Stomach (tissue), 19 donors: ENCODE measurements at places on chromosomes 7 and 10. TPM values are rescaled to one million over a fixed set of nuclear protein-coding genes. Genes with fewer than 3 reads are reported as not detected.

The CHPF2 gene
- 100 TPM for total RNA-seq

DNA sequence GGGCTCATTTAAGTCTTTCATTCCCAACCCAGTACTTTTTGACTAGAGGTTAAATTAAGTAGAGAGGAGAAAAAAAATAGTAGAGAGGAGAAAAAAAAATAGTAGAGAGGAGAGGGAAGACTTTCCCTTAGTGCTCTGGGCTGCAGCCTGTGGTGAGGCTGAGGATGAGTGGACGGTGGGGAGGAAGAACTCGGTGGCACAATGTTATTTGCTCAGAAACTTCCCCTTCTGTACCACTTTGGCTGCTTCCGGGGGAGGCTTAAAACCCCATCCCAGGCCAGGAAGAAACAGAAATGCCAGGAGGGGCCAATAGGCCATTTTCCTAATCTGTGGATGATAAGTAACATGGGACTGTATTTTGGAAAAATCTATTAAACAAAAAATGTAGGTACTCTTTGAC, 14.6 kb upstream of the MLXIPL start:
- H3K4me1 ChIP-seq = peaks cover 6% of the 10 kb centered on the region
- peaks cover 38% of the 10 kb centered on the region for H3K27me3 ChIP-seq
- no peak overlapping the region for H3K4me3 ChIP-seq

DNA sequence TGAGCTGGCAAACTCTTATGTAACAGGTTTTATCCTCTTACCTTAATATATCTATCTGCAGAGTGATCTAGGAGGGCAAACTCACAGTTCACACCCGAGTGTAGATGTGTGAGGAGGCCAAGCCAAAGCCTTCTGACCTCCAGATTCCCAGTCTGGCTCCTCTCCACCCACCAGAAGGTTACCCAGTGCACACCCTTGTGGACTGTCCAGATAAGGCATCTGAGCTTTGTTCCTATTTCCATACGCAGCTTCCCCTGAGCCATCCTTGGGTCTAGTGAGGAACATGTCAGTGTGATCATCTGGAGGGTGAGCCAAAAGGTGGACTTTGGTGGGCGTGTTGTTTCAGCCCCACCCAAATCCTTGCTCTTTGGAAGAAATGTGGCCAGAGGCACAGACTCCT, 203.0 kb upstream of the MEOX2 start:
- no peak overlapping the region for H3K27ac ChIP-seq
- no peaks in the 10 kb centered on the region for H3K27me3 ChIP-seq
- H3K36me3 ChIP-seq = no peaks in the 10 kb centered on the region
- no peak for DNase-seq
- H3K4me1 ChIP-seq = no peaks in the 10 kb centered on the region

DNA sequence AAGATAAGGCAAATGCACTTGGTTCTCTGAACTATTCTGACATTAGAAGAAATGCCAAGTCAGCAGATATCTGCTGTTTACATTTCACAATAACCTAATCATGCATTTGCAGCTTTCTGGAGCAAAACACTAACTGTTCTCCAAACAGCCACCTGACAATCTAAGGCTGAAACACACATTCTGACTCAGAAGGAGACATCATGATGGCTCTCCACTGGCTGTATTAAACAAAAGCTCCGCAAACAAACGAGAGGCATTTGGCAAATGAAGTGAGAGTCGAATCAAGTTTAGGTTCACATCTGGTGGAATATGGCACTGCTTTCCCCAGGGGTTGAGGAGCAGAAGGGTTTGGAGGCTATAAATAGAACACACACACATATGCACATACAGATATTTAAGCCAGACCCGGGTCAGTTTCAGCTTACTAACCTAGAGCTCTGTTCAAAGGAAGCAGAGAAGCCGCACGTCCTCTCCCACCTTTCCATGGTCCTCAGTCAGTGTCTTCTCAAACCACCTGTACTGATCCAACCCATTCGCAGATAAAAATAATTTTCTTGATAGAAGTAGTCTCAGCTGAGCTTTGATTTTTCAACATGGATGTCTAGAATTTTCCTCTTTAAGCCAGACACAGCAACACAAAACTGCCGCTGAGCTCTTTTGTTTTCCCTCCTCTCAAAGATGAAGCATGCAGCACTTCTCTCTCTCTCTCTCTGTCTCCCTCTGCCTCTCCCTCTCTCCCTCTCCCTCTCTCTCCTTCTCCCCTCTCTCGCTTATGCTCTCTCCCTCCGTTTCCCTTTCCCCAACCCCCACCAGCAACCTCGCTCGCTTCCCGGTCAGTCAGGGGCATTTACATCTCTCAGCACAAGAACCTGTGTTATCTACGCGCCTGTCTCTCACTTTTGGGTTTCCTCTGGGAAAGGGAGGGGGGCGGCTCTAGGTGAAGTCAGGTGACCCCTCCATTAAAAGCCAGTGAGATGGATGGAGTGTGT, 682.8 kb downstream of the MAGI2 start:
- peaks cover 7% of the 10 kb centered on the region for H3K27me3 ChIP-seq
- H3K4me3 ChIP-seq = peak overlapping the region; percentile 18
- no peaks in the 10 kb centered on the region for H3K36me3 ChIP-seq
- peaks cover 10% of the 10 kb centered on the region for H3K4me1 ChIP-seq

- H3K4me3 ChIP-seq = no peak overlapping the region
- no peaks in the 10 kb centered on the region for H3K36me3 ChIP-seq
- H3K4me1 ChIP-seq = no peaks in the 10 kb centered on the region
- no peaks in the 10 kb centered on the region for H3K27me3 ChIP-seq
Observed at GRCh38 chr10:47367646-47368045, 16.4 kb downstream of the ZNF488 start.

DNA sequence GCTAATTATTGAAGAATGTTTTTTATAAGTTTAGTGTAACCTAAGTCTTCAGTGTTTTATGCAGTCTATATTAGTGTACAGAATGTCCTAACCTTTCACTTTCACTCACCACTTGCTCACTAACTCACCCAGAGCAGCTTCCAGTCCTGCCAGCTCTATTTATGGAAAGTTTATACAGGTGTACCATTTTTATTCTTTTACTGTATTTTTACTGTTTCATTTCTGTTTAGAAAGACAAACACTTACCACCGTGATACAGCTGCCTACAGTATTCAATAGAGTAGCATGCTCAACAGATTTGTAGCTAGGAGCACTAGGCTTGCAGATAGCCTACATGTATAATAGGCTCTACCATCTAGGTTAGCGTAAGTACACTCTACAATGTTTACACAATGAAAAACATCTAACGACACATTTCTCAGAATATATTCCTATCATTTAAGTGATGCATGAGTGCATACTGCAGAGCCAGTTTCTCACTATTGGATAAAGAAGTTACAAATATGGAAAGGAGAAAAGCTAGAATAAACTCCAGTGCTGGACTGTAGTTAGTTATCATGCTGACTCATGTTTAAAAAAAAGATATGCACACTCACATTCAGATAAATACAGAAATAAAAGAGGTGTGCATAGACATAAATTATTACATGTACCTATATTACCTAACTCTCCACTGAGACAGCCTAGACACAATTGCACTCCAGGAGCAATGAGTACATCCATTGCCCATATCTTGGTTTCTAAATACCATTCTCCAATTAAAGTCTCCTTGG, 30.4 kb downstream of the STEAP1B start:
- H3K36me3 ChIP-seq = no peaks in the 10 kb centered on the region
- H3K27ac ChIP-seq = no peak overlapping the region
- no peak for DNase-seq
- no peaks in the 10 kb centered on the region for H3K4me1 ChIP-seq
- H3K27me3 ChIP-seq = no peaks in the 10 kb centered on the region

DNA sequence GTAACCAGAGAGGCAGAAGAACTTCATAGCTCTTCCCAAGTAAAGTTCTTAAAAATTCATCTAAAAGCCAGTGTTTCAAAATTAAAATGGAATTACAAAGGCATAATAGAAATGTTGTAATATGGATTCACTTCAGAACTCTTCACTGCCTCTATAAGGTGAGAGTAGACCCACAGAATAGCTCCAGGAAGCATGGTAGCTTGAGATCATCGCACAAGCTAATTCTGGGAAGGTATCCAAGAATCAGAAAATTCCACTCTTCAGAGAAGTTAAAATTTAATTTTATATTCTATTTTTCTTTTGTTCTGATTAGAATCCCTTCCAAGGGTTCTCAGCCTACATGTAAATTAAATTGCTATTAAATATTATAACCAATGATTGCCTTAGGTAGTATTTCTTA, 1.5 kb upstream of the DHX32 start:
- H3K27ac ChIP-seq = no peak overlapping the region
- no peak for DNase-seq
- no peaks in the 10 kb centered on the region for H3K27me3 ChIP-seq
- H3K36me3 ChIP-seq = peaks cover 9% of the 10 kb centered on the region

DNA sequence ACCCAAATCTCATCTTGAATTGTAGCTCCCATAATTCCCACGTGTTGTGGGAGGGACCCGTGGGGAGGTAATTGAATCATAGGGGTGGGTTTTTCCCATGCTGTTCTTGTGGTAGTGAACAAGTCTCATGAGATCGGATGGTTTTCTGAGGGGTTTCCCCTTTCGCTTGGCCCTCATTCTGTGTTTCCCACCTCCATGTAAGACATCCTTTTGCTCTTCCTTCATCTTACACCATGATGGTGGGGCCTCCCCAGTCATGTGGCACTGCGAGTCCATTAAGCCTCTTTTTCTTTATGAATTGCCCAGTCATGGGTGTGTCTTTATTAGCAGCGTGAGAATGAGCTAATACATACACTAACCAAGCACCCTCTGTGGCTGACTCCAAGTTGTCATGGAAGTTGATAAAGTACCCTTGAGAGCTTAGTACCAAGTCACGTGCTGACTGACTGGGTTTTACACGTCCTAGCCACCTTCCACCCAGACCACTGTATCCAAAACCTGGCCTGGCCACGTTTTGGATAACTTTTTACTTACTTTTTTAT, 614.4 kb downstream of the SDK1 start:
- no peaks in the 10 kb centered on the region for H3K4me1 ChIP-seq
- no peak for DNase-seq
- H3K27ac ChIP-seq = no peak overlapping the region
- H3K27me3 ChIP-seq = no peaks in the 10 kb centered on the region

- no peak for DNase-seq
- H3K27me3 ChIP-seq = no peaks in the 10 kb centered on the region
- H3K36me3 ChIP-seq = no peaks in the 10 kb centered on the region
- no peak overlapping the region for H3K27ac ChIP-seq
Observed at GRCh38 chr7:6250364-6250833, 22.0 kb downstream of the CYTH3 start.

DNA sequence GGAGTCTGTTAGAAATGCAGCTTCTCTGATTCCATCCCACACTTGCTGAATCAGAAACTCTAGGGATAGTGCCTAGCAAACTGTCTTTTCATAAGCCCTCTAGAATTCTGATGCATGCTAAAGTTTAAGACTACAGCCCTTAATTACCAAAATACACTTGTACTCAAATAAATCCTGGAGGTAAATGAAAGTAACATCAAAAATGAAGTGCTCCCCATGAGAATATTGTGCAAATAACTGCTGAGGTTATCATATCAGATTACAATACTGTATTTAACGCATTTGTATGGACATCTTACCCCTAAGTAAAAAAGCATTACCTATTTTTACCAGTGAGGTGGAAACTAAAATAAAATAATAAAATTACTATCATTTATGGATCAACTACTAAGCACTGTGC, 104.7 kb downstream of the CHCHD3 start:
- H3K27me3 ChIP-seq = no peaks in the 10 kb centered on the region
- peaks cover 13% of the 10 kb centered on the region for H3K4me1 ChIP-seq
- DNase-seq = no peak
- no peak overlapping the region for H3K27ac ChIP-seq
- H3K36me3 ChIP-seq = peaks cover 19% of the 10 kb centered on the region
